ENCODE measurements at places on chromosomes 11 and 22. TPM values are rescaled to one million over a fixed set of nuclear protein-coding genes. Genes with fewer than 3 reads are reported as not detected.

The AIFM3 gene
- 4.6 TPM for total RNA-seq

The GNG3 gene
- not detected for total RNA-seq

The IRF7 gene
- total RNA-seq: 6.5 TPM

The PAMR1 gene
- not detected for total RNA-seq

The SYCE3 gene
- not detected for total RNA-seq

The OR4A16 gene
- total RNA-seq: not detected

The MAPK11 gene
- 4.7 TPM for total RNA-seq

The OR4C6 gene
- total RNA-seq: not detected

The ARHGAP8 gene
- 1.3 TPM for total RNA-seq

The BIK gene
- total RNA-seq: 1.5 TPM

The OR8H1 gene
- not detected for total RNA-seq

The LRFN4 gene
- total RNA-seq: 76.0 TPM

The TTC36 gene
- total RNA-seq: not detected

The OR52I2 gene
- not detected for total RNA-seq

The IL17RA gene
- 6.8 TPM for total RNA-seq

The PATE4 gene
- not detected for total RNA-seq

The ELFN2 gene
- 10.1 TPM for total RNA-seq

The APOBEC3H gene
- 0.33 TPM for total RNA-seq

The EXPH5 gene
- total RNA-seq: 0.02 TPM
